Activated CD8-positive, alpha-beta memory T cell treated with anti-CD3 and anti-CD28 coated beads, Interleukin-2, amount 10 ng/mL, durations not matched to agents 7 days and 5 days (primary cell): ENCODE measurements at places on chromosomes 5 and 9.

- no peak overlapping the region for H3K4me3 ChIP-seq
- DNase-seq = no peak
- no peak overlapping the region for H3K27ac ChIP-seq
- H3K36me3 ChIP-seq = no peaks in the 10 kb centered on the region
Observed at GRCh38 chr5:60256546-60256945, 363.0 kb upstream of the PDE4D start.

- H3K4me1 ChIP-seq = no peaks in the 10 kb centered on the region
- no peak overlapping the region for H3K4me3 ChIP-seq
- no peak for DNase-seq
- H3K36me3 ChIP-seq = no peaks in the 10 kb centered on the region
- peaks cover 21% of the 10 kb centered on the region for H3K27me3 ChIP-seq
Observed at GRCh38 chr9:101457003-101457402, 21.4 kb upstream of the ALDOB start.

DNA sequence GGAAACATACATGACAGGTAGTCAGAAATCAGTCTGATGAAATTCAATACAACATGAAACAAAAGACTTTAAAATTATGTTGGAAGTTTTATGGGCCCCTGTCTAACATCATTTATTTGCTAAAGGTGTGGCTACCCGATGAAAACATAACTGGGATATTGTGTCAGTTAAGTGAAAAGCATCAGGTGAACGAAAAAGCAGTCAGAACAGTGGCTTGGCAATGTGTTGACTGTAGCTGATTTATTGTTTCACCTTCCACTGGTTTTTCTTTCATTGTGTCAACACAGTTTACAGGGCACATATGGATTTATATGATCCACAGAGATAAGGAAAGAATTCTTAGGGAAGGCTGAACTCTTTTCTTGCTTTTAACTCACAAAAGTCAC, 429.6 kb upstream of the ZNF608 start:
- H3K4me3 ChIP-seq = no peak overlapping the region
- no peaks in the 10 kb centered on the region for H3K4me1 ChIP-seq
- DNase-seq = no peak
- H3K27me3 ChIP-seq = no peaks in the 10 kb centered on the region

DNA sequence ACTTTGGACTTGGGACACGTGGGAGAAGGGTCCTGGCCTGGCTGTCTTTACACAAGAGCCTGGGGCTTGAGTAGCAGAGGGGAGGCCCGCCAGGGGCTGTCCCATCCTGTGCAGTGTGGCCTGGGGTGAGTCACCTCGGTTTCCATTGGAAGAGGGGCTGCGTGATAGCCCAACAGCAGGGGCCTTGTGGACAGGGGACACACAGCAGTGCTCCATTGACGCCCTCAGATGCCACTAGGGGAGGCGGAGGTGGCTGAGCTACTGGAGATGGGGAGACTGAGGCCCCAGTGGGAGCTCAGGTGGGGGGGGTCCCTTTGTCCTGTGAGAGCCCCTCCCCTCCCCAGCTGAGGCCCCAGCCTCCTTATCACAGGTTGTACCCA, 50.0 kb upstream of the RNU6ATAC start:
- H3K4me1 ChIP-seq = no peaks in the 10 kb centered on the region
- no peaks in the 10 kb centered on the region for H3K36me3 ChIP-seq
- DNase-seq = no peak
- no peaks in the 10 kb centered on the region for H3K27me3 ChIP-seq

DNA sequence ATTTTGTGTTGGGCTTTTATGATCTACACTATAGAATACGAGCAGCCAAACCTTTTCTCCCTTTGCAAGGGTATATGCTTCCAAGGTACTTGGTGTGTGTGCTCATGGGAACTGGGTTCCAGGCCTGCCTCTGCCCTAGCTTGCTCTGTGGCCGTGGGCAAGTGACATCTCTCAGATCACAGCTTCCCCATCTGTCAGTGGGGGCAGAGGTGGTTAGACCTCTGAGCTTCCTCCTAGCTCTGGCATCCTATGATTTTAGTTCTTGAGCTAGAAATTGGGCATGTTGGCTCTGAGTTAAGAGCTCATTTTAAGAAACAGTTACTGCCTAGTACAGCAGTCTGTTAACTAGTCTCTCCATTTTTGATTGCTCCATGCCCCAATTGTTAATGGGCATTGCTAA, 12.5 kb upstream of the CCNJL start:
- H3K4me3 ChIP-seq = no peak overlapping the region
- H3K4me1 ChIP-seq = no peaks in the 10 kb centered on the region
- peaks cover 3% of the 10 kb centered on the region for H3K27me3 ChIP-seq
- DNase-seq = no peak
- H3K36me3 ChIP-seq = no peaks in the 10 kb centered on the region

GRCh38 chr5:170466988-170467707, 36.7 kb upstream of the KCNIP1 start:
- no peaks in the 10 kb centered on the region for H3K4me1 ChIP-seq
- H3K36me3 ChIP-seq = no peaks in the 10 kb centered on the region
- DNase-seq = peak; percentile 52
- H3K4me3 ChIP-seq = no peak overlapping the region

DNA sequence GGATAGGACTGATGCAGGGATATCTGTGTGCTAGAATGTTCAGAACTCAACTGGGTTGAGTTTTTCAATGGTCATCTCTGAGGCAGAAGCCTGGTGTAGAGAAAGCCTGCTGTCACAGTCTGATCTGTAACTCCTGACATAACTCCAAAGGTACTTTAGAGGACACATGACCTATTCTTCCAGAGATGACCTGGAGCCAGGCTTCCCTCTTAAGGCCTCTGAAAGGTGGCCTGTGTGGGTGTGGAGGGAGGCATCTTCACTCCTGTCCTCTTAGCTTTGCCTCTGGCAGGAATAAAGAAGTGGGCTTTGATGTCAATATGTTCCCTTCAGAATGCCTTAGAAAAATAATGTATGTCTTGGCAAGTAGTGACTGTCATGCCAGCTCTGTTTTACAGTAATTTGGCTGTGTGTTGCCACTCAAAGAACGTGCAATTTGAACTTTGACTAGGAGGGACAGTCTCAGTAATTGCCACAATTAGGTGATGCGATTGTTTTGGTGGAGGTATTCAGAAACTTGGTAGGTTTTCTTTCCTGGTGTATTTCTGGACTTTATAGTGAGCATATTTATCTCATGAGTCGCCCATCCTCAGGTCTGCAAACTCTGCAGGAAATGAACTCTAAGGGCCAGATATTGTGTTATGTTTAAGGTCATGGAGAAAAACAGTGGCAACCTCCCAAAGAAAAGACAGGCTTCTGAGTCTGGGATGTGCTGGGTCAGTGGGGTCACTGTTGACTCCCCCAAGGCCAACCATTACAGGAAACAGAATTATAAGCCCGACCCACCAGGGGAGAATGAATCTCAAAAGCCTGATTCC, 3.2 kb upstream of the C5orf63 start:
- H3K4me1 ChIP-seq = peaks cover 7% of the 10 kb centered on the region
- DNase-seq = no peak
- no peak overlapping the region for H3K27ac ChIP-seq
- peaks cover 1% of the 10 kb centered on the region for H3K36me3 ChIP-seq
- H3K4me3 ChIP-seq = no peak overlapping the region
- peaks cover 8% of the 10 kb centered on the region for H3K27me3 ChIP-seq

- peak overlapping the region; percentile 55 for H3K4me3 ChIP-seq
- peak overlapping the region; percentile 97 for H3K27ac ChIP-seq
- H3K27me3 ChIP-seq = no peaks in the 10 kb centered on the region
- no peaks in the 10 kb centered on the region for H3K36me3 ChIP-seq
- peak; percentile 49 for DNase-seq
- H3K4me1 ChIP-seq = peaks cover 37% of the 10 kb centered on the region
Observed at GRCh38 chr9:133682818-133683585, 46.8 kb downstream of the DBH start.

DNA sequence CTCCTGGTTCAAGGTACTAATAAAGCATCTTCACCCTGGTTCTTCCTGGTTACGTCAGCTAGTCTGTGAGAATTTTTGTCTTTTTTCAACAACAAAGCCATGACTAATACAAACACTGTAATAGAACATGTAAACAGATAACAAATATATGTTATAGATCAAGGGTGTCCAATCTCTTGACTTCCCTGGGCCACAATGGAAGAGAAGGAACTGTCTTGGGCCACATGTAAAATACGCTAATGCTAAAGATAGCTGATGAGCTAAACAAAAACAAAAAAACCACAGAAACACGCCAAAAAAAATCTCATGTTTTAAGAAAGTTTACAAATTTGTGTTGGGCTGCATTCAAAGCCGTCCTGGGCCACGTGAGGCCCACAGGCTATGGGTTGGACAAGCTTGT, 124.5 kb upstream of the GNA14 start:
- H3K4me1 ChIP-seq = no peaks in the 10 kb centered on the region
- no peak for DNase-seq
- H3K4me3 ChIP-seq = no peak overlapping the region
- H3K27ac ChIP-seq = no peak overlapping the region
- no peaks in the 10 kb centered on the region for H3K27me3 ChIP-seq

DNA sequence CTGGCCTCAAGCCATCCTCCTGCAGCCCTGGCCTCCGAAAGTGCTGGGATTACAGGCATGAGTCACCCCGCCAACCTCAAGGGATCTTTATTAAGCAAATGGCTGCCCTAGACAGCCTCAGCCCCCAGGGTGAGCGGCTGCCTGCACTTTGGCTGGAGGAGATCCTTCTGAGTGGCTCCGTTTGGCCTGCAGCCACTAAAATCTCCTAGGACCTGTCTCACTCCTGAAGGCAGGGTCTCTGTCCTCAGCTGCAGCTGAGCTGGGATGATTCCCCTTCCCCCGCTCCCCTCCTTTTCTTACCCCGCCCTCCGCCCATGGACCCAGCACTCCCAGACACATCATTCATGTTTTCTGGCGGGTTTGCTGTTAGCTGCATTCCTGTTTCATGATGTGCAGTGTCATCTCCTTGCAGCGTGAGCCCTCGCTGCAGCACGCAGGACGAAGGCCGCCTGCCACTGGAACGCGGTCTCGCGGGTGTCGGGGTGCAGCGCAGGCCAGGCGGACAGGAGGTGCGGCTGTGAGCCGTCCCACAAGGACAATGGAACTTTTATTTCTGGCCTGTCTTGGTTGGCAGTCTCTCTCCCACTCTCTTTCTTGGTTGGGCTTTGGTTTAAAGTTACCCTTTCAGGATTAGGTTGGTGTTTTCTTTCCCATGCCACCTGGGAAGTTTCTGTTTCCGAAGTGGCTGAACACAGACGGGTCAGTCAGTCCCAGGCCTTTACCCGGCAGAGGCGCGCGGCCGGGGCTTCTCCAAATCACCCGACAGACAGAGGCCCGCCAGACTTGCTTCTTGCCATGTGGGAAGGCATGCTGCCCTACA, 137.1 kb downstream of the FOXD1 start:
- H3K36me3 ChIP-seq = no peaks in the 10 kb centered on the region
- H3K4me3 ChIP-seq = no peak overlapping the region
- H3K4me1 ChIP-seq = peaks cover 15% of the 10 kb centered on the region
- no peak for DNase-seq

GRCh38 chr9:34651321-34651720, 664 bp upstream of the IL11RA start:
- no peaks in the 10 kb centered on the region for H3K27me3 ChIP-seq
- DNase-seq = no peak
- peaks cover 17% of the 10 kb centered on the region for H3K36me3 ChIP-seq
- no peak overlapping the region for H3K27ac ChIP-seq

DNA sequence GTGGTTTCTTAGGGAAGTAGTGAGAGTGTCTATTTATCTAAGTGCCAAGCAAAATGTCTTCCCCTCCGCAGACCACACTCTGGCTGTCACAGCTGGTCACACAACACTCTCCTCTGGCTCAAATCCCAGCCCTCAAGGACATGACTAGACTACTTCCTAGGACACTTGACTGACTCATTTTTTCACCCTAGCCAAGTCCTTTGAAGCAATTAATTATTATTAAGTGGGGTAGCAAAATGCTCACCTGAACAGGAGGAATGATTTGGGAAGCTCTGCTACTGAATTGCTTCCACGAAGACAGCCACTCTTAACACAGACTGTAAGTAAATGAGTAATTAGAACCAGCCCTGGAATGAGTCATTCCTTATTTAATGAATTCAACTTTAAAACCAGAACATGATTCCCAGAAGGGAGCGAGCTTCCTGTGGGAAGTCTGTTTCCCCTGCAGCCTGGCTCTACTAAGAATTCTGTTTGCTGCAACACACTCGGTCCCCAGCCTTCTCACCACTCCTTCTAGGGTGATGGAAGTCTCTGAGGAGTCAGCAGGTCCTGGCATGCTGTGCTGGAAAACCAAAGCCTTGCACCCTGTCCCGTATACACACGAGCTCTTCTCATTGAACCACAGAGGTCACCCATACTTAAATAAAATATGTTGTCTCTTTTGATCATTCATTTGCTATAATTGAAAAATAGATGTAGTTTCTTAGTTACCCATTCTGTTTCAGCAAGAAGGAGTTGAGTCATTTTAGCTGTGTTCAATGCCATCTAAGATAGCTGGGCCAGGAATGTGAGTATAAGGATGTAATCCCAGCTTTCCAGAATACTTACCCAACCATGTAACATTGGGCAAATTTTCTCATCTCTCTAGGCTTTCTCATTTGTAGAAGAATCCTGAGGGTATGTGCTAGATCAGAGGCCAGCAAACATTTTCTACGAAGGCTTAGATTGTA, 218.6 kb upstream of the RASEF start:
- no peak overlapping the region for H3K4me3 ChIP-seq
- no peak for DNase-seq
- H3K36me3 ChIP-seq = no peaks in the 10 kb centered on the region
- no peaks in the 10 kb centered on the region for H3K4me1 ChIP-seq
- no peak overlapping the region for H3K27ac ChIP-seq

DNA sequence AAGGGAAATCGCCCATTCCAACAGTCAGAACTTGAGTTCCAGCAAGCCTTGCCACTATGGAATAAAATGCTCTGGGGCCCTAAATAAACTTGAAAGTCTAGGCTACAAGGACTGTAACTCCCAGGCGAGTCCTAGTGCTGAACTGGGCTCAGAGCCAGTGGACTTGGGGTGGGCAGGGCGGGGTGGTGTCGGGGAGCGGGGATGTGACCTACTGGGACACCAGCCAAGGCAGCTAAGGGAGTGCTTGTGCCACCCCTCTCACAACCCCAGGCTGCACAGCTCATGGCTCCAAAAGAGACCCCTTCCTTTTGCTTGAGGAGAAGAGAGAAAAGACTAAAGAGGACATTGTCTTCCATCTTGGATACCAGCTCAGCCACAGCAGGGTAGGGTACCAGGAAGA, 61.5 kb downstream of the MEIKIN start:
- H3K27me3 ChIP-seq = no peaks in the 10 kb centered on the region
- H3K36me3 ChIP-seq = no peaks in the 10 kb centered on the region
- no peaks in the 10 kb centered on the region for H3K4me1 ChIP-seq
- DNase-seq = no peak
- H3K27ac ChIP-seq = no peak overlapping the region

DNA sequence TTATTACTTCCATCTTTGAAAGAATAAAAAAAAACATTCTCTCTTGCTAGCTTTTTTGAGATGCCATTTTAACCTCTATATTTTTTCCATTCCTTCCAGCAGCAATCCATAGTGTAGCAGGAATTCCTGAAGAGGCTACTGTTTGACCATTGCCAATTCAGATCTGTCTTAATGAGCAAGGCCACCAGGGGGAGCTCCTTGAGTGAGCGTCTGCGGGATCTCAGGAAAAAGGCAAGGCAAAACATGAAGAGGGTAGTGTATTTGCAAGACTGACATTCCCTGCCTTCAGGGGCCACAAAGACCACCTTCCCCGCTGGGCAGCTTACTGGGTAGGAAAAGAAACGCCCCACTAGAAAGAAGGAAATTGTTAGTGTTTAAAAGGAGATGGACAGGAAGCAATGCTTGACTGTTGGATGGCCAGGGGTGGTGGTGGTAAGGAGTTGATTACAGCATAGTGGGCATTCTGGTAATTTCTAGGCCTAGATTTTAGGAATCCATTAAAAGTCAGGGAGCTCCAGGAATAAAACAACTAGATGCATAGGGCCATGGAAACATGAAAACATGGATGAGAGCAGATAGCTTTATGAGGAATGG, 206.6 kb upstream of the HAPLN1 start:
- H3K36me3 ChIP-seq = no peaks in the 10 kb centered on the region
- H3K4me3 ChIP-seq = no peak overlapping the region
- no peak for DNase-seq
- H3K4me1 ChIP-seq = no peaks in the 10 kb centered on the region
- no peaks in the 10 kb centered on the region for H3K27me3 ChIP-seq
